ENCODE measurements at places on chromosomes 5 and 9.

DNA sequence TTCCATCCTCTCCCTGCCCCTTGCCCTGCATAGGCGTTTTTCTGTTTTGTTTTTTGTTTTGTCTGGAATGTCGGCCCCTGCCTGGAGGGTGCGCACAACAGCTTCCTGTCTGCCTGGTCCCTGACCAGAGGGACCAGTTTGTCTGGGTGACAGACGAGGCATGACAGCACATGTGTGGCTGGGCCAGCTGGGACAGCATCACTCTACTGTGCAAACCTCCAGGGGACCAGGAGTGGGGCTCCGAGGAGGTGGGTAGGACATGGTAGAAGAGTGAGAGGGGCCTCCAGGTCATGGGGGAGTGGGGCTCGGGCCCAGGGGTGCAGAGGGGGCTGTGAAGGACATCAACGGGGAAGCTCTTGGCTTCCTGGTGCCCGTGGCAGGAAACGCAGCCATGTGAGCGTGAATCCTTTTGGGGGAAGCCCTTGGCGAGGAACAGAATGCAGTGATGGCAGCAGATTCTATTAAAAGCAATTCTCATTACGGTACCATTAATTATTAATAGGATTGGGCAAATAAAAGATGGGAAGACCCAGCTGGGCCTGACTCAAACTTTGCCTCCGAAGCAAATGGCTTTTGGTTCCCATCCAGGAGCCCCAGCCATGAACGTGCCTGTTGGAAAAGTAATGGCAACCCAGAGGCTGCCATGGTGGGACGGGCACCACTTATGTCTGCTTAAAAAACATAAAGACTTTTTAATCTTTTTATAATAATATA lies 184.4 kb upstream of the IER5L start:
- DNase-seq = no peak

GRCh38 chr5:180865981-180866695 lies 5.1 kb upstream of the ZFP62 start:
- no peak for DNase-seq

DNA sequence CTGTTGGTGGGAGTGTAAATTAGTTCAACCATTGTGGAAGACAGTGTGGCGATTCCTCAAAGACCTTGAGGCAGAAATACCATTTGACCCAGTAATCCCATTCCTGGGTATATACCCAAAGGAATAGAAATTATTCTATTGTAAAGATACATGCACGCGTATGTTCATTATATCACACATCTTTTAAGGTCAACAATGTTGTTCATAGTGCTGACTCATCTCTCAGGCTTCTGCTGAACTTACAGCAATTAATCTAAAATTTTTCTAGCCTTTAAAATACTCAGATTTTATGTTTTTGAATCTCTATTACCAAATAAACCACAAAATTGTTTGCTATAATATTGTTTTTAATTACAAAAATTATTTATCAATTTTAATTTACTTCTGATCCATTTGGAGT lies 38.8 kb upstream of the ZNF618 start:
- DNase-seq = no peak

DNA sequence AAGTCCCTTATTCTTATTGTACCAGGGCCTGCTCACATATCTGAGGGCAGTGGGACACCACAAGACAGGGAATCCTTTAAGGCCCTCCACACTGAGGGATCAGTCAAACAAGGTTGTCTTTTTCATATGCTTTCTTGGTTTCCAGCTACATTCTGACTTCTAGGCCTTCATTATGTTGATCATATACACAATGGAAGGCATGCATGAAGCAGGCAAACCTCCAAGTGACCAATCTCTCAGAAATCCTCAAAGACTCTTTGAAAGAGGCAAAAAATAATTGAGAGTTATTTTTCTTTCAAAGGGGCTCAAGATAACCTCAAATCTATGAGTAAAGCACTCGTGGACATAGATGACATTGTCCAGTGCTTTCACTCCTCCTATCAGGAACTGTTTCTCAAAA lies 1195.9 kb upstream of the ACO1 start:
- no peak for DNase-seq

- no peak for DNase-seq
These were observed 8.1 kb downstream of the MTMR12 start for GRCh38 chr5:32304622-32305021.

- no peak for DNase-seq
These were observed 13.5 kb upstream of the AGXT2 start for GRCh38 chr5:35061211-35061770.
